ENCODE measurements at places on chromosomes 16 and 17.

DNA sequence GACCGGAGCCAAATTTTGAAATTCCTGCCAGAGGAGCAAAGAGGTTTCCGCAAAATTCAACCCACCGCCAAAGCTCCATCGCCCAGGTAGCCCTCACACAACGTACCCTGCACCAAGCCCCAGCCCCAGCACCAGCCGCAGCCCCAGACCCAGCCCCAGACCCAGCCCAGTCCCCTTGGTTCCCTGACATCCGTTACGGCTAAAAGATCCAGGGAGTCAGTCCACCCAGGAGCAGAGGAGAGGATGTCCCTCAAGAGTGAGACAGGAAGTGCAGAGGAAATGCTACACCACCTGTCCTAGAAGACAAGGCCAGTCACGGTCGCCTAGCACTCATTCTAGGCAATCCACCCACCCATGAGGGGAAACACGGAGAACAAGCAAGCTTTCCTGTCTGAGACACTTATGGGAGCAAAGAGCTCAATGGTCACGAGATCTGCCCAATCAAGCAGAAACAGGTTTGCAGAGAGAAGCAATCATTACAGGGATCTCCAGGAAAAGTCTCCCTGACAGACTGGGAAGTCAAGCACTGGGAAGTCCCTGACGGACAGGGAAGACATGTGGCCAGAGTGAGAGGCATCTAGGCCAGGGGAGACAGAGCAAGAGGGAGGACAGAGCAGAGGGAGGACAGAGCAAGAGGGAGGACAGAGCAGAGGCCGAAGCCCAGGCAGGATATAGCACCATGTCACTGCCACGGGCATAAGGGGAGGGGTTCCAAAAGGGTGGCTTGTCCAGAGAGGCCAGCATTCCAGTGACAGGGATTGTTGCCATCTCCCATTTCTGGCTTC, 15.0 kb upstream of the KCNJ18 start:
- no peak for DNase-seq

- DNase-seq = no peak
Observed at GRCh38 chr17:50614471-50615051, 20.1 kb upstream of the ABCC3 start.

DNA sequence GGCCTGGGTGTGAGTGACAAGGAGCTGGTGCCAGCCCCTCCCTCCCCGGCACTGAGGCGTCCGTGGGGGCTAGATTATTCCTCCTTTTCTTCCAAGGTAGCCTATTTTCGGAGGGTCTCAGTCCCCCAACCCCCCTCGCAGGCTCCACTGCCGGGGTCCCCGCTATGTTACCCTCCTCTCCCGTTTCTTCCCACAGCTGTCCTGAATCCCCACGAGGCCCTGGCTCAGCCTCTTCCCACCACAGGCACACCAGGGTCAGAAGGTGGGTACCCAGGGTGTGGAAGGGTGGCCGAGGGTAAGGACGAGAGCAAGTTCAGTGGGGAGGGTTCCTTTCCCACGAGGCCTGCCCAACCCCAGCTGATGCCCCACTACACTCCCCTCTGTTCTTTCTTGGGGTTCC, 611 bp downstream of the RAMP2 start:
- no peak for DNase-seq

- DNase-seq = no peak
Observed at GRCh38 chr17:68908045-68908444, 47.1 kb downstream of the ABCA8 start.

- no peak for DNase-seq
Observed at GRCh38 chr16:86062271-86062965, 163.5 kb downstream of the IRF8 start.

GRCh38 chr16:67530013-67530939, 1.6 kb downstream of the RIPOR1 start:
- no peak for DNase-seq

DNA sequence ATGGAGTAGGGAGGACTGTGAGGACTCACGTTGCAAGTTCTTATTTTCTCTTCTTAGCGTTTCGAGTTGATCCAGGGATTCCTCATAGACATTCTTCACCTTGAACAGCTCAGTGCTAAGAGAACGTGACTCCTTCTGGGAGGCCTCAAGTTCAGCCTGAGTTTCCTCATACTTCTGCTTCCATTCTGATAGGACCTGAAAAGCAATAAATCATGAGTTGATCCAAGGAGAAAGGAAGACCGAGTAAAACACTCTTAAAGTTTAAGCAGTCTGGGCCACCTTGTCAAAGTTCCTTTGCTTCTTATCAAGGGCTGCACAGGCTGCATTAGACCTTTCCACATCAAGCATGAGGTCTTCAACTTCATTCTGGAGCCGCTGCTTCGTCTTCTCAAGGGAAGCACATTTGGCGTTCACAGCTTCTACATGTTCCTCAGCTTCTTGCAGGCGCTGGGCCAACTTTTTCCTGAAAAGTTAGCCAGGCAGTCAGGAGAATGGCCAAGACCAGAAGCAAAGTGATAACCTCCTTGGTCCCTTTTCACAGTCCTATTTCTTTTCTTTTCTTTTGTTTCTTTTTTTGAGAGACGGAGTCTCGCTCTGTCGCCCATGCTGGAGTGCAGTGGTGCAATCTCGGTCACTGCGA, 23.8 kb upstream of the MYH13 start:
- no peak for DNase-seq

GRCh38 chr16:66137853-66138252, 228.6 kb upstream of the CDH5 start:
- DNase-seq = no peak

GRCh38 chr17:73823684-73824083, 179.4 kb upstream of the SDK2 start:
- DNase-seq = no peak

- no peak for DNase-seq
Observed at GRCh38 chr17:78539781-78540180, 37.4 kb downstream of the DNAH17 start.

DNA sequence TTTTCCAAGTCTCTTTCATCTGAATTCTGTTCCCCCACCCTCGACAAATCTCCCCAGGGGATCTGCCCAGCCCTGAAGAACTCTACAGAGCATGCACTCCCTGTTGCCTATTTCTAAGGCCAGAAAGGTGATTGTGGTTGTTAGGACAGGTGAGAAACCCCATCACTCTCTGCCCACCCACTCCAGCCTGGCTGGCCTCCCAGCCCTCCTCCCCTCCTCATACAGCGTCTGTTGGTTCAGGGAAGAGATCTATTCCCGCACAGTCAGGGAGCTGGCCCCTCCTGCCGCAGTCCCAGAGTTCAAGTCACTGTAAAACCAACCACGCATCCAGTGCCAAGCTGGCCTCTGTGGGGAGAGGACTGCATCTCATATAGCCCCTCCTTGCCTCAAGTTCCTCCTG, 98.7 kb downstream of the KCNJ12 start:
- no peak for DNase-seq

All from activated naive CD4-positive, alpha-beta T cell treated with anti-CD3 and anti-CD28 coated beads, Interleukin-2, amount 50 U/mL, for 16 hours (primary cell).